ENCODE measurements at places on chromosomes 16 and 17. TPM values are rescaled to one million over a fixed set of nuclear protein-coding genes. Genes with fewer than 3 reads are reported as not detected.

- H3K36me3 ChIP-seq, result peaks cover under 1% of the 10 kb centered on the region
- H3K27ac ChIP-seq, result no peak overlapping the region
- H3K4me3 ChIP-seq, result no peak overlapping the region
- DNase-seq, result no peak
Observed at GRCh38 chr16:88690341-88691128, 4.2 kb upstream of the SNAI3 start.

Gene GNG13
- total RNA-seq, result not detected

GRCh38 chr17:45368651-45369050 lies 51.8 kb upstream of the MAP3K14 start:
- H3K4me3 ChIP-seq, result no peak overlapping the region
- DNase-seq, result no peak
- H3K36me3 ChIP-seq, result no peaks in the 10 kb centered on the region
- no peaks in the 10 kb centered on the region for H3K27me3 ChIP-seq
- H3K27ac ChIP-seq, result no peak overlapping the region
- peaks cover 31% of the 10 kb centered on the region for H3K4me1 ChIP-seq

GRCh38 chr17:67666028-67666427 lies 51.7 kb upstream of the NOL11 start:
- H3K27ac ChIP-seq, result no peak overlapping the region
- H3K27me3 ChIP-seq, result no peaks in the 10 kb centered on the region
- no peak overlapping the region for H3K4me3 ChIP-seq
- no peaks in the 10 kb centered on the region for H3K36me3 ChIP-seq

Gene CES3
- not detected for total RNA-seq

Gene CNGB1
- not detected for total RNA-seq

Gene IRX5
- 58.7 TPM for total RNA-seq

- no peaks in the 10 kb centered on the region for H3K36me3 ChIP-seq
- peaks cover 6% of the 10 kb centered on the region for H3K4me1 ChIP-seq
- DNase-seq, result peak; percentile 67
- no peaks in the 10 kb centered on the region for H3K27me3 ChIP-seq
- no peak overlapping the region for H3K27ac ChIP-seq
Observed at GRCh38 chr16:74107795-74108610, 188.6 kb upstream of the PSMD7 start.

Gene FTSJ3
- total RNA-seq, result 50.1 TPM

Gene TPSG1
- total RNA-seq, result not detected

DNA sequence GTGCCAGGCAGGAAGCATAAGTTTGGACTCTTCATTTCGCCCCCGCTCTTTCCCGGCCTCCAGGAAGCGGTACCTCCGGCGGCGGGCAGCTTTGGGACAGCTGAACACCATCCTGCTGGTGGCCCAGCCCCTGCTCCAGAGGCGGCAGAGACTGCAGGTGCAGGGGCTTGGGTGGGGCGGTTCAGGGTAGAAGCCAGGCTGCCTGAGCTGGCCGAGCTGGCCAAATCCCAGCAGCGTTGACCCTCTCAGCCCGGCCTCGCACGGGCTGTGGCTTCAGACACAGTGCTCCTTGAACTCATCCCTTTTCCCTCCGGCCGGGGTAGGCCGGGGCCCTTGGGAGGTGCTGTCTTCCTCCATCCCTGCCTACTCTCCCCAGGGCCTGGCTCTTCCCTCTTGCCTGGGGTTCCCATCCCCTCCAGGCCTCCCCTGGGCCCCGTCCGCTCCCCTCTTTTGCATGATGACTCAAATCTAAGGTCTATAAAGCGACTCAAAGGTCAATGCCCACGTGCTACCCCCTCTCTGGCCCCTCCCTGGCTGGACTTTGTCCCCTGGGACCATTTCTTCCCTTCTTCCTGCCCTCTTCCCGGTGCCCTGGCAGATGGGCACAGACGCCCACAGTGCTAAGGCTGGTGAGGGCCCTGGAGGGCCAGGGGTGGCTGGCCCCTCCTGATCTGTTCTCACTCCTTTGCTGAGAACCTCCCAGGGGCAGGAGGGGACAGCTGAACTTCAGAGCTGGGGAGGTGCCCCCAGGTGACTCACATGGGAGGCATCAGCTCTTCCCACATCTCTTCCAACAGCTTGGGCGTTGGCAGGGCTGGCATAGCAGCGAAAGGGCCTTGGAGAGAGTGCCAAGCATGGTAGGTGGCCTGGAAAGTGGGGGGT lies 22.7 kb downstream of the MYO15B start:
- H3K27ac ChIP-seq, result no peak overlapping the region
- H3K36me3 ChIP-seq, result peaks cover 29% of the 10 kb centered on the region
- H3K4me3 ChIP-seq, result no peak overlapping the region
- DNase-seq, result no peak
- no peaks in the 10 kb centered on the region for H3K4me1 ChIP-seq

GRCh38 chr16:81376880-81377279 lies 62.1 kb downstream of the GAN start:
- H3K4me3 ChIP-seq, result no peak overlapping the region
- DNase-seq, result no peak
- H3K27me3 ChIP-seq, result no peaks in the 10 kb centered on the region
- H3K36me3 ChIP-seq, result peaks cover 31% of the 10 kb centered on the region
- H3K27ac ChIP-seq, result peak overlapping the region; percentile 65

DNA sequence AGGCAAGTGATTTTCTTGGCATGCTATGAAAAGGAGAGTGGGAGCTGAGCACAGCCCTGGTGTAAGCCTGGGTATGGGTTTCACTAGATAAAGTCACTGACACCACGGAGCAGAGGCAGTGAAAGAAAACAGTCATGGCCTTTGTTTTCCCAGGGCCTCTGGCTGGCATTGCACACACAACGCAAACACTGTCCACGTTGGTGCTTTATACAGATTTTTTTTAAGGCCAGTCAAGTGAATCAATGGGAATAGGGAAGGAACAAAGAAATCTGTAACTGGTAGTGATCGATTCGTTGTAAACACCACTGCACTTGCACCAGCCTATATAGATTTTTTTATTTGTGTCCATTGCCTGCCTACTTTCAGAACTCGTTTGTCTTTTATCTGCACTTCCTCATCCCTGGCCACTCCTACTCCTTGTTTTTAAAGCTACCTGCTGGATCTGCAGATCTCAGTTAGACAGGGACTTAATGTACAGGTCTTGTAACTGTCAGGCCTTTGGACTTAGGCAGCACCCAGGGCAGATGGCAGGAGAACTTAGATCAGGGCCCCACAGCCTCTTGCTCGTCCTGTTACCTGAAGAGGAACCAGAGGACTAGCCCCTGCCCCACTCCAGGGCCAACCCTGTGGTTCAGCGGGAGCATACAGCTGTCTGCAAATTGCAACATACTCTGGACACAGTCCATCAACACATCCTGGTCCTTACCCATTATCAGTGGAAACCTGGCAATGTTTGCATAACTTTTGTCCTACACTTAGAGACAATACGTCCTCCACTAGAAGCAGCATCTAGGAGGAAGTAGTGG lies 10.6 kb upstream of the TMIGD1 start:
- H3K36me3 ChIP-seq, result no peaks in the 10 kb centered on the region
- no peak overlapping the region for H3K4me3 ChIP-seq
- H3K4me1 ChIP-seq, result peaks cover 23% of the 10 kb centered on the region
- no peaks in the 10 kb centered on the region for H3K27me3 ChIP-seq

Gene SCGB1C2
- not detected for total RNA-seq

Gene OR3A2
- not detected for total RNA-seq

DNA sequence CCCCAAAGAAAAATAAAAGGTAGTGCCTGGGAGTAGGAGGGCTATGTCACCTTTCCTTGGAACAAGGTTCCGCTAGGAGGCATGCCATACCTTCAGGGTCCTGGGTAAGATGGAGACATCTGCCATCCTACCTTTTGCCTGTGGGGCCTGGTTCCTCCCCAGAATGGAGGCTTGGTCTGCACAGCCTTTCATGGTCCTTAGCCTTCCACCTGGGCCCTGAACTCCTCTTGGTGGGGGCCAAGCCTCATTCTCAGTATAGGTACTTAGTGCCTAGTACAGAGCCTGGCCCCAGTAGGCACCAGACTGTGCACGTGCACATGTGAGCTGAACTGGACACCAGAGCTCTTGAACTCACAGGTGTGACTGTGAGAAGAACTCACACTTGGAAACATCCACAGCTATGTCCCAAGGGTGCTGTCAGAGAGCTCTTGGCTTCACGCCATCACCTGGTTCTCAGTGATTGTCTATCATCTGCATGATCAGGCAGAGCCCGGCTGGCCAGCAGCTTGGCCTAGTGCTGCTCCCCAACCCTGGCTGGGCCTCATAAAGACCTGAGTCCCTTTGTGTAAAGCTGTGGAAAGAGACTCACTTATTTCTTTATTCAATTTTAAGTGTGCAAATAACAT lies 143.2 kb downstream of the SOCS1 start:
- H3K27me3 ChIP-seq, result no peaks in the 10 kb centered on the region
- H3K36me3 ChIP-seq, result peaks cover 3% of the 10 kb centered on the region
- no peak for DNase-seq
- H3K4me1 ChIP-seq, result peaks cover 6% of the 10 kb centered on the region
- H3K4me3 ChIP-seq, result no peak overlapping the region

Gene TNFRSF13B
- total RNA-seq, result 3.8 TPM

DNA sequence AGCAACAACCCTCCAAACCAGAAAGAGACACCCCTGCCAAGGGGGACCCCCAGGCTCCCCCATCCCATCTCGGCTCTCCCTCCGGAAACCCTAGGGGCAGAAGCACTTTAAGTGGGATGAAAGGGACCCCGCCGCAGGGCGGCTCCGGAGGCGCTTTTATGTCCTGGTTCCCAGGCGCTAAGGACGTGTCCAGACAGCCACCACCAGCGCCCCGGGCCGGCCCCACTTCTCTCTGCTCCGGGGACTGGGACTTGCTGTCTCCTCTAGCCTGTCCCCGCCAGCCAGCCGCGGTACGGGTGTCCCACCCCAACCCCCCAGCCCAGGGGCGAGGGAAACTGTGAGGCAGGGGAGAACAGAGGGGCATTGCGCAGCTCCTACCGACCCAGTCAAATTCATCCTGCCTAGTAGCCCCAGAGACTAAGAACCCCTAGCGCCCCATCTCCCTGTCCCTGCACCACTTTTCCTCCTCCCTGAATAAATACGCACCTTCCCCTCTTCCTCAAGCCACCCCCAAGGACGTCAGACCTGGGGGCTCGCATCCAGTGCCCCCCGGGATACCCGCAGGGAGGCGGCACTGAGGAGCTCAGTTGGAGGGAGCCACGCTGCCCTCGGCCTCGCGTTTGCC lies 4.1 kb downstream of the SP6 start:
- H3K4me1 ChIP-seq, result peaks cover 53% of the 10 kb centered on the region
- peaks cover 62% of the 10 kb centered on the region for H3K27me3 ChIP-seq
- peak overlapping the region; percentile 4 for H3K4me3 ChIP-seq
- no peak for DNase-seq
- no peaks in the 10 kb centered on the region for H3K36me3 ChIP-seq

Gene ABR
- total RNA-seq, result 91.8 TPM

DNA sequence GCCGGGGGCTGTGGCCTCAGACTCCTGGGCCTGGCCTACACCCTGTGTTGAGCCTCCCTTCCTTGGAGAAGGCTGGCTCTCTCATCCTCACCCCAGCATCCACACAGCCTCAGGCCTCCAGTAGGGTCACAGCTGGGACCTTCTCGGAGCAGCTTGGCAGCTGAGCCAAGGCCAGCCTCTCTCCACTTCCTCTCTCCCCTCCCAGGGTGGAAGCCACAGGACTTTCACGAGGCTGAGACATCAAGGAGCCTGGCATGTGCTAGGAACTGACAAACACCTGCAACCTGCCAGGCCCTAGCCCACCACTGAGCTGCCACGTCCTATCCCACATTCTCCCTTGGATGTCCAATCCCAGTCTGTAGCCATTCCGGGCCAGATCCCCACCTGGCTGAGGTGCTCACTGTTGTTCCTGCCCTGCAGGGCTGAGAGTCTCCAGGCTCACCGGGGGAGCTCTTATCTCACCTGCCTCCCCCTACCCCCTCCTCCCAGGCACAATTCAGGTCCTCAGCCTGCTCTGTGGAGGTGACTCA lies 3.1 kb downstream of the MMP15 start:
- H3K27me3 ChIP-seq, result no peaks in the 10 kb centered on the region
- H3K36me3 ChIP-seq, result no peaks in the 10 kb centered on the region
- H3K4me3 ChIP-seq, result no peak overlapping the region

Gene PRR15L
- total RNA-seq, result 26.6 TPM

DNA sequence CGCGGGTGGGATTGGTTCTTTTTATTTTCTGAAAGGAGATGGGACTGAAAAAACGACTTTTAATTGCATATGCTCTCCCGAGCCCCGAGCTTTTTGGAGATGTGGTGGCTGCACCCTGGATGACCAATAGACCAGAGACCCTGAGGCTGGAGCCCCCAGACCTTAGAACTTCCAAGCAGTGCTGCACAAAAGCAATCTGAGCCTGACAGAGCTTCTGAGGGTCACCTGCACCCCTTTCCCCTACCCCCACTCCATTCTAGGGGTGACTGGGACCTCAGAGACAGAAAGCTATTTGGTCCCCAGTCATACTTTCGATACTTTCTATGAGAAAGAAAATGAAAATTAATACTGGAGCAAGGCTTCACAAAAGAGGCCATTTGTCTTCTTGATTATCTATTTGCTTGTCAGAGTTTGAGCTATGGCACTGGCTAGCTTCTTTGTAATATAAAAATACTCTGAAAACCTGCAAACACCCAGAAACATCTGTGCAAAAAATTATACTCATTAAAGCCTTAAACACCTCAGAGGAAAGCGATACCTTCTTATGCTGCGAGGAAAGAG lies 3.6 kb downstream of the HOXB4 start:
- H3K36me3 ChIP-seq, result no peaks in the 10 kb centered on the region
- peak overlapping the region; percentile 8 for H3K4me3 ChIP-seq
- H3K27me3 ChIP-seq, result no peaks in the 10 kb centered on the region
- peaks cover 75% of the 10 kb centered on the region for H3K4me1 ChIP-seq
- DNase-seq, result no peak

- DNase-seq, result no peak
- no peak overlapping the region for H3K4me3 ChIP-seq
- no peaks in the 10 kb centered on the region for H3K36me3 ChIP-seq
- H3K27ac ChIP-seq, result no peak overlapping the region
- no peaks in the 10 kb centered on the region for H3K27me3 ChIP-seq
Observed at GRCh38 chr16:11562411-11562810, 24.3 kb downstream of the LITAF start.

Gene FOXL1
- not detected for total RNA-seq

DNA sequence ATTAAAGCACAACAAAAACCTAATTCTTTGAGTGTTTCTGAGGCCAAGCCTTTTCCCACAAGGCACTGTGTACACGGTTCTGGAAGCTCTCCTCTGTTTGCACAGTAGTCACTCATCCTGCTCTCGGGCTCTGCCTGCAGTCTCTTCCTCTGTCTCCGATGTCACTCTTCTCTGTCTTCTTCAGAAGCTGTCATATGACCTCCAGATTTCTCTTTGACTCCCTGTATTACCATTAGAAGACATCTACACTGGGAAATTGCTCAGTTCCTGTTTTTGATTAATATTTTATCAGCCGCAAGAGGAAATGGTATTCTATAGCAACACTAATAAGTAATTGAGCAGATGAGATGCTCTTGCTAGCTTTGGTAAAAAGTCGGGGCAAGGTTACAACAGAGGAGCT lies 422.9 kb downstream of the WWOX start:
- no peaks in the 10 kb centered on the region for H3K4me1 ChIP-seq
- DNase-seq, result no peak
- no peak overlapping the region for H3K4me3 ChIP-seq
- H3K27ac ChIP-seq, result no peak overlapping the region
- H3K36me3 ChIP-seq, result no peaks in the 10 kb centered on the region
- H3K27me3 ChIP-seq, result no peaks in the 10 kb centered on the region

Measured in suprapubic skin (tissue), 4 donors.